Upper lobe of left lung (tissue), 6 donors: ENCODE measurements at places on chromosomes 16 and 17. TPM values are rescaled to one million over a fixed set of nuclear protein-coding genes. Genes with fewer than 3 reads are reported as not detected.

GRCh38 chr16:77387815-77388209 is 47.0 kb downstream of the ADAMTS18 start:
- no peak for DNase-seq

GRCh38 chr17:77405867-77406732 is 265.3 kb downstream of the SEC14L1 start:
- no peak for DNase-seq

The KRTAP4-5 gene
- not detected for total RNA-seq

DNA sequence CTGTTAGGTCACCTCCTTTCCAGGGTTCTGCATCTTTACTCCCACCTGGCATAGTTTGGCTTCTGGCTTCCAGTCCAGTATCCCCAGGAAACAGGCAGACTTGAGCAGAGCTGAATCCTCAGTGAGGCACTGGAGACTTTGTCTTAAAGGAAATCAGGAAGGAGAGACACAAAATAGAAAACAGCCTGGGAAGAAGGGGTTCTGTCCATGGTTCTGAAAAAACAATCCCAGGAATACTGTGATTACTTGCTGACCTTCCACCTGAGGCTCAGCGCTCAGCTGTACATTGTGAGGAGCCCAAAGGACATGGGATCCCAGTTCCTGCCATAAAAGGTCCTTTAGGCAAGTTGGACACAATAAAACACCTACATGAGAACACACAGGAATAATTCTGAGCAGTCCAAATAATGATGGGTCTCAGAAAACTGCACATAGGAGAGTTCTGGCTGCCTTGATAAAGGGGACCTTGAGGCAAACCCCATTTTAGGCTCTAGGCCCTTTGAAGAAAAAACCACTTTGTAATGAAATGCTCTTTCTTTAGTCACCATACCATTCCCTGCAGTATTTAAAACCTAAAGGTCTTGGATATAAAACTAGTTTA is 81.4 kb upstream of the CRHR1 start:
- no peak for DNase-seq

The SNRNP25 gene
- total RNA-seq = 26.2 TPM

DNA sequence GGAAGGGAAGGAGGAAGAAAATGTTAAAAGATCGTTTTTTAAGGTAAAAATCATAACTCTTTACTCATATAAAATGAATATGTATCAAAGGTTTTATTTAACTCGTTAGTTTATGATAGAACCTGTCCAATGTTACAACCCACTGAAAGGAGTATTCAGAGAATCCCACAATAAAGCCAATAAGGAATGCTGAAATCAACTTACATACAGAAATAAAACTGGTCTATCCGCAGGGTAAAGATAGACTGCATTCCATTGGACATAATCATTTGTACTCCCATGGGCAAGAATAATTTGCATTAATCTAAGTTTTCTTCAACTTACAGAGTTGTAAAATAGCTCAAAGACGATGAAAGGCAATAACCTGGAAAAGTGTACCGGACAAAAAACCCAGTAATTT is 17.9 kb upstream of the BEAN1 start:
- no peak for DNase-seq

GRCh38 chr16:75272097-75272551 is 20.7 kb upstream of the BCAR1 start:
- DNase-seq = no peak

- no peak for DNase-seq
Observed at GRCh38 chr16:56102906-56103305, 88.4 kb upstream of the GNAO1 start.

- no peak for DNase-seq
Observed at GRCh38 chr17:8846768-8847211, 20.7 kb downstream of the PIK3R6 start.

DNA sequence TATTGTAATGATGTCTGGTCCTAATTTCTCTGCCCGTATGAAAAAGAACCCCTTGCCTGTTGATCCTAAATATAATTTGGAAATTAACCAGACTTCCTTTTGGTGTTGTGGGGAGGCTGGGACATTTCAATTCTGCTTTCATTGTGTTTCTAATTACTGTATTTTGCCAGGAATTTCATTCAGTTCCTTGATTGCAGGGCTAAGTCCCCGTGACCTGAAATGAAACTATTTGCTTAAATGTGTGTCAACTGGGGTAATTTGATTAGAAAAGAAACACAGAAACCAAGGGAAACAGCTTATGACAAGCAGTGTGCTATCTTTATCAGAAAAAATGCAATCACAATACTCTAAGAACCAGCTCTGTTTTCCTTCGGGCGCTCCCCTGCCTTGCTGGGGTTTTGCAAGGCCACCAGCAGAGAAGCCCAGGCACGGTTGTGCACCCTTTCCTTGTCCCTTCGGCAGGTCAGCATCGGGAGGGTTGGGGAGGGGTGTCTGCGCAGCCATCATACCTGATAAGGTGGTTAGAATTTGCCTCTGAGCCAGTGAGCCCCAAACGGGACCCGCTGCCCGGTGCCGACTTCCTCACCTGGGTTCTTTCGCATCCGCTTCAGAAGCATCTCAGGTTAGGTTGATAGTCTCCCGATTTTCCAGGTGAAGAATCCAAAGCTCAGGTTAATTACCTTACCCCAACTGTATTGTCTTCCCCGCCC is 19.4 kb downstream of the KLHL36 start:
- peak; percentile 50 for DNase-seq

DNA sequence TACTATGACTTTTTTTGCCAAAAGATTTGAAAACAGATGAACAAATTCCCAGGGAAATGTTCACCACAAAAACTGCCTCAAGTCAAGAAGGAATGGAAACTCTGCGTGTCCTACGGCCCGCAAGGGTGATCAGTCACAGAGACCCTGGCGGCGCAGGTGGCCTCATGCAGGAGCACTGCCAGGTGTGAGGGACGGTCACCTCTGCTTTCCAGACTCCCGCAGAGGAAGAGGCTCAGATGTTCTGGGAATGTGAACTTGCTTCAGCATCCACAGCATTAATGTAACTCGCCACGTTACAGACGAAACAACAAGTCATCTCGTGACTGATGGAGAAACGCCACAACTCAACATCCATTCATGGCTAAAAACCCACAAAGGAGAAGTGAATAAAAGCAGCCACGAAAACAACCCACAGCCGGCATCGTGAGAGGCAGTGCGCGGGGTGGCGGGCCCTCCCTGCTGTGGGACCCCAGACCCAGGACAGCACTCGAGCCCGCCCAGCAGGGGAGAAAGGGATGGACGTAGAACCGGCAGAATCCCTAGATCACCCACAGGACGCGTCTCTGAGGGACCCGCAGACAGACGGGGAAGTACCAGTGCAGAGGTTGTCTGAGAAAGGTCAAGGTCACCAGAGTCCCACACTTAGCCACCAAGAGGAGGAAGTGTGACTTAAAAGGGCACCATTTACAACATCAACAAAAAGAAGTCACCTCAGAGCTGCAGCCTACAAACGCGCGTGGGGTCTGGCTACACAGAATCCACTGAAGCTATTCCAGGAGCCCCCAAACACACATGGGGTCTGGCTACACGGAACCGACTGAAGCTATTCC is 76.9 kb upstream of the GNG13 start:
- DNase-seq = no peak

The PERCC1 gene
- 0.27 TPM for total RNA-seq

DNA sequence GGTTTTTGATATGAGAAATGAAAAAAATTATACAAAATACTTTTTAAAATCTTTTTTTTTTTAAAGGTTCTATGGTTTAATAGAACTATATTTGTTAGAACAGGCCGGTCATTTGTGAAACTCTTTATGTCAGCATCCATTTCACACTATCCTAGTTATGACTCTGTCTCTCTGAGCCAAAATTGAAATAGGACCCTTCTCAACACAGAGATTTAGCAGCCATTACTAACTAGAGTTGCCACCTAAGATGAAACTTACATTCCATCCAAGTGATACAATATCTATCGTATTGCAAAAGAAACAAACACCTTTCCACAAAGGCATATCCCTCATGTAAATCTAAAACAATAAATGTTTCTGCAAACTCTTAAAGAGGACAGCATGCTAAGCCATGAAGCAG is 249.8 kb downstream of the CDH11 start:
- DNase-seq = no peak

DNA sequence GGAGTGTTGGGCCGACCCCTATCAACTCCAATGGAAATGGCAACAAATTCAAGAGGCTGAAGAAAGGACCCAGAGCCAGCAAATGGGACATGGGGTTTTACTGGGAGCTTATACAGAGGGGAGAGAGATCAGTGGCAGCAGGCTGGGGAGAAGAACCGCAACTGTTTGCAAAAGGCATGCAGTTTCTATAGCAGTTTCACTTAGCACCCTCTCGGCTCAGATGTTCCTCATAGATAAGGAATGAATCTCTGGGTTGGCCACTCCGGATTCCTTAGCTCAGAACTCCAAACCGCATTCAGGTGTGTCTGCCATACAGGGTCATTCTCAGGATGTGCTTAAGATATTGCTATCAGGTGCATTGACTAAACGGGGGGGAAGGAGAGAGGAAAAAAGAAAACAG is 71.1 kb upstream of the RPL38 start:
- DNase-seq = no peak

The OTOP2 gene
- total RNA-seq = not detected

- DNase-seq = peak; percentile 63
Observed at GRCh38 chr16:87698676-87699199, 67.0 kb downstream of the KLHDC4 start.

GRCh38 chr17:45145035-45145389 is 3.3 kb upstream of the HEXIM1 start:
- DNase-seq = no peak

DNA sequence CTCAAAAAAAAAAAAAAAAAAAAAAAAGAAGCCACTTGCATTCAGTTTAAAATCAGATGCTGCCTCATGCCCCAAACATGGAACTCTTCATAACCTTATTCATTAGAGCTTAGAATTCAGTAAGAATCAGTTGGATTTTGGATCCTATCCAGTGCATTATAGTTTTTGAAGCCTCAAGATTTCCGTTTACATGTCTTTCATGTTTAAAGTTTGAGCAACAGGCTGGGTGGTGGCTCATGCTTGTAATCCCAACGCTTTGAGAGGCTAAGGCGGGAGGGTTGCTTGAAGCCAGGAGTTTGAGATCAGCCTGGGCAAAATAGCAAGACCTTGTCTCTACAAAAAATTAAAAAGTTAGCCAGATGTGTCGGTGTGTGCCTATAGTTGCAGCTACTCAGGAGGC is 55.0 kb downstream of the SNTB2 start:
- no peak for DNase-seq

- DNase-seq = no peak
Observed at GRCh38 chr16:85276721-85277120, 164.4 kb upstream of the CIBAR2 start.

DNA sequence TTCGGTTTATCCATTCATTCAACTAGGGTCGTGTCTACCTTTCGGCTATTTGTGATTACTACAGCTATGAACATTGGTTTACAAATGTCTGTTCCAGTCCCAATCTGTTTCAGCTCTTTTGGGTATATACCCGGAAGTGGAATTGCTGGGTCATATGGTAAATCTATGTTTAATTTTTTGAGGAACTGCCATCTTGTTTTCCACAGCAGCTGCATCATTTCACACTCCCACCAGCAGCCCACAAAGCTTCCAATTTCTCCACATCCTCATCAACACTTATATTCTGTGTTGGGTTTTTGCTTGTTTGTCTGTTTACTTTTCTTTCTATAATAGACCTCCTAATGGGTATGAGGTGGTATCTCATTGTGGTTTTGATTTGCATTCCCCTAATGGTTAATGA is 48.7 kb upstream of the GINS3 start:
- no peak for DNase-seq

The SCNN1G gene
- total RNA-seq = 12.9 TPM

DNA sequence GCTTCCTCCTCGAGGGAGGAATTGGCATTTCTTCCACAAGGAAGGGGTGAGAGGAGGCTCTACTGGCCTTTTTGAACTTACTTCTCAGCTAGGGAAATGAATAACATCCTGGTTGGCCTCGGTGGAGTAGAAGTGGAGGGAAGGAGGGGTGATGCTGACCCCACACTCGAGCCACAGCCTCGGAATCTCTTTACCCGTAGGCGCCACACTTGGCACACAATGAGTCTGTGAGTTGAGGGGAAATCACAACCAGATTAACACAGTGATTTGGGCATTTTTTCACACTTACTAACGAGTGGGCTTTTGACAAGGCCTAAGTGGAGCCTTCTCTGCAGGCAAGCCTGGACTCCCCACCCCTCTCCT is 47.3 kb upstream of the TBX2 start:
- no peak for DNase-seq

- DNase-seq = no peak
Observed at GRCh38 chr17:75366432-75366831, 39.0 kb downstream of the GRB2 start.

The SARM1 gene
- 11.4 TPM for total RNA-seq

The CHMP6 gene
- total RNA-seq = 36.0 TPM

GRCh38 chr16:29745853-29746345 is at the start of gene C16orf54:
C16orf54 (minus strand) TSS chr16:29745990; CDS start chr16:29744951, 1,039 bp downstream.
- peak; percentile 88 for DNase-seq

The RTN4RL1 gene
- total RNA-seq = 6.1 TPM

DNA sequence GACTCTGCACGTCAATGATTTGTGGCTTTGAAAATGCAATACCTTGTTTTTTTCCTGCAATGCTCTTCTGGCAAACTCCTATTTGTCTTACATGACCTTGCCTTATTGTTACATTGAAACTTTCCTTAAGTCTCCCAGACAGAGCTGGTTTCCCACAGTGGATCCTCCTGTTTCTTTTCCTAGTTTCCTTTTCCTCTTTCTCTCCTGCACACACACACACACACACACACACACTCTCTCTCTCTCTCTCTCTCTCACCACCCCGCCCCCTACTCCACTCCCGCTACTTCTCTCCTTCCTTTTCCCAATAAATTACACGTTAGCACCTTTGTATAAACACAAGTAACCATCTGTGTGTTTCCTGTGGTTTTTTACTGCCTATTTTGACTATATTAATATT is 2.3 kb downstream of the ORC6 start:
- no peak for DNase-seq

- no peak for DNase-seq
Observed at GRCh38 chr17:47203984-47204721, 5.0 kb upstream of the MYL4 start.

The TPSAB1 gene
- total RNA-seq = 207 TPM

DNA sequence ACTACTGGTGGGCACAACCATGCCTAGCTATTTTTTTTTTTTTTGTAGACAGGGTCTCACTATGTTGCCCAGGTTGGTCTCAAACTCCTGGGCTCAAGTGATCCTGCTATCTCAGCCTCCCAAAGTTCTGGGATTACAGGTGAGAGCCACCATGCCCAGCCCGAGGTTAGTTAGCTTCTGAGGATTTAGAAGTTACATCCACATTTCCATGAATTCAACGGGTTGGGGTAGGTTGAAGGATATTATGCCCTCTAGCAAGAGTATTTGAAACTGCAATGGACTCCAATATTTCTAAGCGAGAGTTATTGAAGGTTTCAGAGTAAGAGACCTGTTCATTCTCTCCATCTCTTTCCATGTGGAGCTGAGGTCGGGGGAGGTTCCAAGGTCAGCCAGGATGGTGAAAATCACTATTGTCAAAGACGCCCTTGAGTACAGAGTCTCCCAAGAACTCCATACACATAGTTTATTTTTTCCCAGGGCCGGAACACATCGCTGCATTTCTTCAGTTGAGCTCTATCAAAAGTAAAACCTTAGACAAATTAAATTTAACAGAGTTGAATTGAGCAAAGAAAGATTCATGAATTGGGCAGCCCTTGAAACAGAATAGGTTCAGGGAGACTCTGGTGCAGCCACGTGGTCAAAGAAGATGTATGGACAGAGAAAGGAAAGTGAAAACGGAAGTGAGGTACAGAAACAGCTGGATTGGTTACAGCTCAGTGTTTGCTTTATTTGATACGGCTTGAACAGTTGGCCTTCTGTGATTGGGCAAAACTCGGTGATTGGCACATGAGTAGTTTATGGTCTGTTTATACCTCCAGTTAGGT is 19.0 kb upstream of the ITPRIPL2 start:
- no peak for DNase-seq
